Urinary bladder (tissue), 4 donors: ENCODE measurements at places on chromosomes 11 and 22.
A peak's percentile ranks its signal among the peaks of the same experiment; 100 is the strongest.

- no peak for DNase-seq
These were observed 7.8 kb downstream of the UCP2 start for GRCh38 chr11:73974604-73975478.

DNA sequence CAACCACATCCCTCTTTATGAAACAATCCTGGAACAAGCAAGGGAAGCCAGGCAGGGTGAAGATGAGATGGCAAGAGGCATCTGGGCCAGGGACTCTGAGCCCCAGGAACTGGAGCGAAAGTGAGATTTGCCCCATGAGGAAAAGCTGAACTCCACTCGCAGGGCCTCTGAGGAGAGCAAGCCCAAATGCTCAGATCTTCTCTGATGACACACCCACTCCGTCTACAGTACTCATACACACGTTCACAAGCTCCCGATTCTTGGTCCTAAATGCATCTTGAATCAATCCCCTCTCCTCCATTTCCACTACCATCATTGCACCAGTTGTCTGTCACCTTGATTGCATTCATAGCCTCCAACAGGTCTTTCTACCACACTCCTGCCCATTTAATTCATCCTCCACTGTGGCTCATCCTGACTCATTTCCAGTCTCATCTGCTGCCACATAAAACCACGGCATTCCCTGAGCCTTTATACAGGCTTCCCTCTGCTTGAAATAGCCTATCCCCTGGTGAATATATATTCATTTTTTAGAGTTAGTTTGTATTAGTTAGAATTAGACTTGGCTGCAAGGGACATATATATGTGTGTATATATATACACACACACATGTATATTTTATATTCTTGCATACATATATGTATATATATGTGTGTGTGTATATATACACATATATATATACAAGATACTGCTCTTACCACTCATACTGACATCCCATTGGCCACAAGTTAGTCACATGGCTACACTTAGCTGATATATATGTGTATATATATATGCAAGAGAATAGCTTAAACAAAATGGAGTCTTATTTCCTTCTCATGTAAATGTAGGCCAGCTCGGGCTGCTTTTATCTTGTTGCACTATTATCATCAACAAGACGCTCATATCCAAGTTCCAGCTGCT lies 1.4 kb upstream of the APOA5 start:
- DNase-seq: no peak

DNA sequence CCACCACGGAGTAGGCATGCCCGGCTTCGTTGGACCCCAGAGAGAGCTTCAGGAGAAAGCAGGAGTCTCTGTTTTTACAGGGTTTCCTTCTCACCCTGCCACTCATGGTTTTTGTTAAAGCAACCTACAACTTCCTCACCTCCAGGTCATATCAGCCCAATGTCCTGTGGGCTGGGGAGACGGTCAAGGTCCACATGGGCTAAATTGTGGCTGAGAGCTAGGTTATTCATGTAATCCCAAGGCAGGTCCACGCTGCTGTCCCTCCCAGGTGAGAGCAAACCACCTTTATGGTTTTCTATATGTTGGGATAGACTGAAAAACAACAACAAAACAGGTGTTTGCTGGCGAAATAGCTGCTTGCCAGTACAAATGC lies 19.5 kb downstream of the TSPAN32 start:
- DNase-seq: no peak

DNA sequence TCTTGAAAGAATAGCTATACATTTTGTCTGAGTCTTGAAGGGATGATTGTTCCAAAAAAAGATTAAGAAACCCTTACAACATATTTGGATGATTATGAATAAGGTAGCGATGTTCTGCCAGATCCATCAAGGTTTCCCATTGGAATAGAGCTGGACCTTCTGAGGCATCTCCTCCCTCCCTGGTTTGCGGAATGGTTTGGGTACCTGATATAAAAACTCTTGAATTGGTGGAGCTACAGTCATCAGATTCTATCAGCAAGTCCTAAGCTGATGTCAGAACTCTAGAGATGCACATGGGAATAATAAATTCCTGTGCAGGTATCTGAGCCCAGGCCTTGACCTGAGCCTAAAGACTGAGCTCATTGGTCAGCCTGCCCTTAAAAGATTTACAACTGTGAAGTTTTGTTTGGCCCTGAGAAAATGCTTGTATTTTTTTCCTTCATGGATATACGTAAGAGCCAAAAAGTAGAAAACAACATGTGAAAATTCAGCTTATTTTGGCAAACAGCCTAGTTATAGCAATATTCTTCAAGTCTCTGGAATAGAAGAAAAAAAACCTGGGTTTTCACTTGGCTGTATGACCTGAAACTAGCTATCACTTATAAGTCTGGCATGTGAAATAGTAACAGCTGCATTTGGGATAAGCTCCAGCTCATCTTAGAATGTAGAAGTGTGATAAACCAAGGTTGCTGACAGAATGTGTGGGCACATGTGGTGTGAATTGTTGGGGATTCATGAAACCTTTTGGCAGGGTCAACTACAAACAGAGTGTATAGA lies 265.7 kb upstream of the CTSC start:
- peak; percentile 57 for DNase-seq

GRCh38 chr22:35947794-35948425 lies 80.7 kb downstream of the RBFOX2 start:
- DNase-seq: no peak

GRCh38 chr11:59815754-59816153 lies 5.2 kb upstream of the MRPL16 start:
- DNase-seq: no peak

- DNase-seq: no peak
These were observed 16.6 kb upstream of the ARHGAP20 start for GRCh38 chr11:110728883-110729282.

- no peak for DNase-seq
These were observed 1.7 kb downstream of the C2CD2L start for GRCh38 chr11:119108857-119109221.

GRCh38 chr11:130514851-130515250 lies 66.4 kb downstream of the ADAMTS15 start:
- DNase-seq: no peak

GRCh38 chr11:78038697-78039313 lies 15.7 kb upstream of the KCTD14 start:
- DNase-seq: no peak

DNA sequence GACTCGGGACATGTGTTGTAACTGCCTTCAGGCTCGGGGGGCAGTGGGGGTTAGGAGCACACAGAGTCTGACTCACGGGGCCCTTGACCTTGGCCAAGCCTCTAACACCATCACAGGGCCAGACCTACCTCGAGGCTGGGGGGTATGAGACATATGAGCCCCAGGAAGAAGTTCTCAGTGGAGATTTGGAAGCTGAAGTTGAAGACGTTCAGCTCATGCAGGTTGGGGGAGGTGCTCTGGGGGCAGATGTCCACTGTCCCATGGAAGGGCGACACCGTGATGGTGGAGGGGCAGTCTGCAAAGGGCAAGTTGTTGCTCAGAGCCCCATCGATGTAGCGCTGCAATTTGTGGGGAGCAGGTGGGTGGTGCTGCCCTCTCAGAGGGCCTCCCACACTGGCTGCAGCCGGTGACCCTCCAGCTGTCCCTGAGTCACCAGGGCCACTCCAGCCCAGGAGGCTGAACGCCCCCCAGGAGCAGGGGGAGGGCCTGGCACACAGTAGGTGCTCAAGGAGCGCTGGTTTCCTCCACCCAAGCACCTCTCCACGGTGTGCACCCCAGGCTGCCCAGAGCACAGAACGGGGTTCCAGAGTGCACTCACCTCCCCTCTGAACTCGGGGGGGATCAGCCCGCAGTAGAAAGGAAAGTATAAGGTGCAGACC lies 2.5 kb downstream of the PNPLA5 start:
- DNase-seq: no peak

DNA sequence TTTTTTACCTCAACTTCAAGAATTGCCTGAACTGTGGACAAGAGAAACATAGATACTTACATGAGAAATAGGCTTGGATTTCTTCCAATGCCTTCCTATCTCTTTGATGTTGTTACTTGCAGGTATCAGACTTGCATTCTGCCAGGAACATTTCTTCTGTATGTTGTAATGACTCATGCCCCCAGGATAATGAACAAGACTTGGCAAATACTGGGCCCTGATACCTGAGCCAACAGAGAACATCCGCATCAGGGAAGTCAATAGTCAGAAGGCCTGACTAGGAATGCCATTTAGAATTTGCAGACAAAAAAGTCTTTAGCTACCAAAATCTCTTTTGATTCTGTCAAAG lies 273.7 kb upstream of the KIRREL3 start:
- DNase-seq: no peak

- DNase-seq: no peak
These were observed 44.4 kb upstream of the MYEOV start for GRCh38 chr11:69249311-69250185.
